ENCODE measurements at places on chromosomes 5 and 9.

- DNase-seq = no peak
Observed at GRCh38 chr9:110251212-110251611, 5.1 kb downstream of the TXN start.

DNA sequence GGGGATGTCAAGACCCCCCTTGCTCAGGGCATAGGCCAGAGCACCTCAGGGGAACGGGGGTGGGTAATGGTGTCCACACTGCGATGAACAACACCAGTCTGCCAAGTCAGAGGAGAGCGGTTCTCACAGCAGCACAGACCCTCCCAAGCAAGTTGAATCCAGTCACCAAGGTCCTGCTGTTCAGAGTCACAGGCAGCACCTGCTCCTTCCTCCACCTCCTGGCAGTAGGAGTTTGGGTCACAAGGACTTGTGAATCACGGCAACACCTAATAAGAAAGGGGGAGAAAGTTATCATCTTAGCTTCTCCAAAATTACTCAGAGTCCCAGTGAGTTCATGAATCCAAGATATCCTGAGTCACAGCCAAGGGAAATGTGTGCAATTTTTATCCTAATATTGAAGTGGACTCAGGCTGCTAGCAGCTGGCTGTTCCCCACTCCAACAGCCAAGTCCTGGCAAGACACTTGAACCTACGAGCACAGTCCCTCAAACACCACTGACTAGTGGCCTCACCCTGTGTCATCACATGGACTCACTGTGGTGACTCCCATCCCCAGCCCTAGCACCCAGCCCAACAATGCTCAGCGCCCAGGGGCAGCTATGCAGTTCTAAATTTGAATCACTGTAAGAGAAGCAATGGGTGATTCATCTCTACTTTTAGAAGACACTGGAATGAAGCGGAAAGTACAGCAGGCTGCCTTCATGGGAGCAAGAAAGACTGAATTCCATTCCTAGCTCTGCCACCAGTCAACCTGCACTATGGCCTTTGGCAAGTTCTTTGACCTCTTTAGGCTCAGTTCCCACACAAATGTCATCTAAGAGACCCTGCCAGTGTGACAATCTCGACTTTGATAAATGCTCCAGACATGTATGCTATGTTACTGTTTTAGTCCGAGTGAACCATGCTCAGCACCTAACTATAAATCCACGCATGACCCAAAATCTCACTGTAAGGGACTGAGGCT, 113.7 kb downstream of the KLHL3 start:
- DNase-seq = no peak

DNA sequence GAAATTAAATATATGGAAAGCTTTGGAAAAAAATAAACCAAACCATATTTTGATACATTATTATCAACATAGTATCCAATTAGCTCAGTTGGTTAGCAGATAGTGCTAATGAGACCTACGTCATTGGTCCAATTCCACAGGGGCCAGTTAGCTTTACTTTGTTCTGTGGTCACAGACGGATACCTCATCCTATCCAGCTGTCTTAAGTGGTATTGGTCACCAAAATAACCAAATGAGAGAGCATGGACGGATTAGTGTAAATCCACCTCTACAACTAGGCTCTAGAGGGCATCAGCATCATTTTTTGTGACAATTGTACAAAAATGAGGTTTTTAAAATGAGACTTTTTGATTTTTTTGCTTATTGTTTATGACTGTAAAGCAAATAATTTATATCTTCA, 364.2 kb downstream of the KIAA0825 start:
- no peak for DNase-seq

GRCh38 chr5:77844373-77844622, 68.2 kb upstream of the TBCA start:
- DNase-seq = no peak

GRCh38 chr5:170560938-170561337, 57.1 kb downstream of the KCNIP1 start:
- no peak for DNase-seq

DNA sequence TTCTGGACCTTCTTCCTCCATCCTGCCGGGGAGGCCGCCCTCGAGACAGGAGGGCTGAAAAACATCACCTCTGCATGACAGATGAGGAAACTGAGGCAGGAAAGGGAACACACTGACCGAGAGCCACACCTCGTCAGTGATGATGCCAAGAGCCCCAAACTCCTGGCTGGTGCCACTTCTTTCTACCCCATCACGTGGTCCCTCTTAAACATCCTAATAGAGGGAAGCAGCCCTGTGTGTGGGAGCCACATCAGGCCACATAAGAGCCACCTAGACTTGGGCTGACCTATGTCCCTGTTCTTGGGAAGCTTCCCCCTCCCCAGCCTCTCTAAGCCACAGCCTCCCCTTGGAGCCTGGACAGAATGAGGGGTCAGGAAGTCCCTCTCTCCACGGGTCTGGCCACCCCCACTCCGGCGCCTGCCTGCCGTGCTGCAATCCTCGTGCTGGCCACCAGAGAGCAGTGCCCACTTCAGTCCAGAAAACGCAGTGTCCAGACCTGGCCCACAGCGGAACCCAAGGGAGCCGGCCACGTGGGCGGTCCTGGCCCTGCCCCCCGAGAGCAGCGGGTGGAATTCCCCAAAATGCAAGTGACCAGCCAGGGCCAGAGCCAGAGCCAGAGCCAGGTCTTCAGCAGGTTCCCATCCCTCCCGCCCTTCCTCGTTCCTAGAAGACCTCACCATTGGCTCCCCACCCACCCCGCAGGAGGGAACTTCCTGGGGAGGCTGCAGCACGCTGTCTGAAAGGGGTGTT, 54.7 kb upstream of the SARDH start:
- peak; percentile 41 for DNase-seq

All from Panc1 (cell line).